NCI-H1417 treated with DMSO at 0.1 percent for 48 hours (cell line): ENCODE measurements at places on chromosomes 5 and 9.

DNA sequence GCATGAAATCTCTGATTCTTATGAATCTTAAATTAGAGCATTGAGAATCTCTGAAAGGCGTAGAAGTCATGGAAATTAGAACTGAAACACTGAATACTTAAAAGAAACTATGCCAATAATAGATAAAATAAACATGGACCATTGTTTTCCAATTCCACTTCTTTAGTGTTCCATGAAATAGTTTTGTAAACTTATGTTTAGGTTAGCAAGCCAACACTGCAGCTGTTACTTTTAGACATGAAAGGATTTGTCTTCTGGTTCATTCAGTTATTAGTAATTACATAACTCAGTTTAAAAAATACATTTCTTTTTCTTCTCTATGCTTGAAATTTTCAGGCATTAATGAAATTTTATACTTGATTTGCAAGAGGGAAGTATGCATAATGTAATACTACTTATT is 733.4 kb upstream of the NUDT12 start:
- DNase-seq = no peak

DNA sequence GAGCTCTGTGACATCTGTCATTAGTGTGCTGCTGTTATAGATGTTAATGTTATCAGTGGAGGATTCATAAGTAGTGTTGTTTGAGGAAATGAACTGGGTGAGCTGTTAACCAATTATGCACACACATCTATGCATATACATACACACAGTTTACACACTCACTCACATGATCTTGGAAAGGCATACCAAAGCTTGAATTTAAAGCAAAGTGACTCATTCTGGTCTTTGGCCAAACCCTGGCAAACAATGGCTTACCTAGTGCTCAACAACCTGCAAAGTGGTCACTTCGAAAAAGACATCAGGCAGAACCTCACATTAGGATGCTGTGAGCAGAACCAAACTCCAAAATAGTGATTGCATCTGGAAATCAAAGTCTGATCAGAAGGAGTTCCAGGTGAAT is 1037.3 kb upstream of the CDH6 start:
- DNase-seq = no peak

DNA sequence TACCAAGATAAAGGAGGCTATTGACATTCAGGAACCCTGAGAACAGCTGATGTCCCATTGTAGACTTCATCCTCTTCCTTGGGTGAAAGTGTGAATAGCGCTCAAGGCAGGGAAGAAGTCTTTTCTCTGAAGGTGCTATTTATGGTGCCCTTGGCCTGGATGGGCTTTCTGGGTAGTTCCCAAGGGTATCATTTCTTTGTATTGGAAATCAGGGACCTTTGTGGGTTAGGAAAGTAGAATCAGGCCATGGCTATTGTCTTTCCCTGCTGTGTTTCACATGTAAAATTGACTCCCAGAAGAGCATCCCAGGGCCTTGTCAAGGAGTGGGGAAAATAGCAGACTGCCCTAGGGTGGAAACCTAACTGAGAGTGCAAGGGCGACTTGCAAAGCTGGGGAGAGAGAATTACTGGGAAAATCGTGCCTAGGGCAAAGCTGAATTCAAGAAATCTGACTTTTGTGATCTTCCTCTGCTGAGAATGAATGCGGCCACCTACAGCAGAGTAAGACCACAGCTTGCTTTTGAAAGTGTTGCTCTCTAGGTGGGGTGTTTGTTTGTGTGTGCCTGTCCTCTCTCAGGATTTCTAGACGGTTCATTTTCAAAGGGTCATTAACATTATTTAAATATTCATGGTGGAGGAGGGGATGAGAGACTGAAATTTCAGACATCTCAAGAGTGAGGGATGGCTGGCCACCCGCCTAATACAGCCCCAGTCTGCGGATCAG is 160.6 kb downstream of the C9orf152 start:
- no peak for DNase-seq

DNA sequence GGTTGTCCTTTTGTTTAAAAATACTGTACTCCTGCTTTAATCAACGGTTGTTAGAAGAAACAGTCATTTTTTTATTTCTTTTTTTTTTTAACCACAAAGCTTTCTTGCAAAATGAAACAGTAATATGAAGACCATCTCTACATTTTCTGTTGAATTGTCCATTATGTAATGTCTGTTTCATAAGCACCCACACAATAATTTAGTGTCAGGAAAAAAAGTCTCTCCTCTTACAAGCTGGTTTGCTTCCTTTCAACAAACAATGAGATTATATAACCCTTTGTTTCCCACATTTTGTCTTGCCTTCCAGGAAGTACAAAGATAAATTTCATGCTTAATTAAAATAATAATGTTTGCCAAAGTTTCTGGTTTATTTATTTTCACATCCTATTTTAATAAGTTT is 16.7 kb downstream of the CTNNAL1 start:
- no peak for DNase-seq

DNA sequence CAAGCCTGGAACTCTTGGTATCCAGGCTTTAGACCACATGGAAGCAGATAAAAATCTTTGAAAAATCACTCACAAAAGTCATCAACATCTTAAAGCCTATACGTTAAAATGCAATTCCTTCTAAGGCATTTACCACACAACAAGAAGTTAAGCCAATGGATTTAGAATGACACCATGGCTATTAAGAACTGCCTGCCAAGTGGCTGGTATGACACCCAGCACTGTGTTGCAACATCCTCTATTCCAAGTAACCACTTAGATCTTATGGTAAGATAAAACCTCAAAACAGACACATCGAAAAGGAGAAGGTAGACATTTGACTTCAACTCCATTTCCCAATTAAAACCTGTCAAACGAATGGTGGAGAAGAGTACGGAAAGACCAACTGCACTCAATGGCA is 344.2 kb upstream of the SLC30A5 start:
- no peak for DNase-seq

DNA sequence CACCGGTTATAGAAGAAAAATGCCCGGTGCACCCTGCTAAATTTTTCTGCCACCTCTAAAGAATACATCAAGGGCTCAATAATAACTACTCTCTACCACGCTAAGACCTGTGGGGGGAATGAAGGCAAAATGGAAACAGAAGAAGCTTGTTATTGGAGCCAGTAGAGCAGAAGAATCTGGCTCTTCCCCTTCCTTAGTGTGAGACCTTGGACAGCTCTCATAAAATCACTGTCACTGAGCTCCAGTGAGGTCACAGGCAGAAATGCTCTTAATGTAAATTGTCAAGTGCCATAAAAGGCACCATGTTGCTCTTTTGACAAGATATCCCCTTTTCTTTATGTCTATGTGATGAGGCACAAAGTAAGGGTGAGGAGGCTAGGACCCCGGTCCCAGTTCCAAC is 74.4 kb downstream of the ASTN2 start:
- DNase-seq = no peak

DNA sequence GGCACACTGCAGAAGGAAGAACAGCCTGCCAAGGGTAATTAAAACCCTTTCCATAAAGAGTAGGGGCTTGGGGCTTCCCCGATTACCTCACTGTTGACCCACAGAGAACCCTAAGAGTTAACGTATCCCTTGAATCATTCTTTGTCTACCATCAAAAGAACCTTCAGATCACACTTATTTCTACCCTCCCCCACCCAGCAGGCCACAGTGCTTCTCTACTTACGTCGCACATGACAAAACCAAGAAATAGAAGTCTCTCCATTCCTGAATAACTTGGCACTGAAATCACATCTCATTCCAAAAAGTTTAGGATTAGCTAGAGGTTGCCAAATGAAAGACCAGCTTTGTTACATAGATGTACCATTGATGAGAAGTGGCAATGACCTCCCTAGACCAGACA is 268.7 kb upstream of the GAS1 start:
- DNase-seq = no peak

GRCh38 chr9:13933268-13933656 is 380.7 kb downstream of the NFIB start:
- DNase-seq = no peak

GRCh38 chr9:80233102-80233843 is 661.5 kb downstream of the TLE4 start:
- DNase-seq = no peak

GRCh38 chr5:126445502-126446174 is 22.4 kb downstream of the GRAMD2B start:
- DNase-seq = no peak

DNA sequence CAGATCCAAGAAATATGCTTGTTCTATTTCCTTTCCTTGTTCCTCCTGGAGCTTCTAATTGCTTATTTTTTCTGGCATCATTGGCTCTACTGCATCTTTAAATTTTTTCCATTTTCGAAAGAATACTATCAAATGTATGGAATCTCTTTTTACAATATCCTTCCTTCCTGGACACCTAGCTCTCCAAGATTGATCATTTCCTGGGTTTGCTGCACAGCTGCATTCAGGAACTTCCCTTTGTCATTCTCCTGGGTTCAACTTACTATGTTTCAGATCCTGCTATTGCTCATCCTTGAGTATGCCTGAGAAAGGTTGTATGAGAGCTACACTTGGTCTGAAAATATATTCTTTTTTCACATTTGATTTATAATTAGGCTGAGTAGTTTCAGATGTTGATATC is 73.7 kb upstream of the ERCC6L2 start:
- no peak for DNase-seq

- no peak for DNase-seq
These were observed 28.1 kb downstream of the NDUFA8 start for GRCh38 chr9:122131401-122132001.

DNA sequence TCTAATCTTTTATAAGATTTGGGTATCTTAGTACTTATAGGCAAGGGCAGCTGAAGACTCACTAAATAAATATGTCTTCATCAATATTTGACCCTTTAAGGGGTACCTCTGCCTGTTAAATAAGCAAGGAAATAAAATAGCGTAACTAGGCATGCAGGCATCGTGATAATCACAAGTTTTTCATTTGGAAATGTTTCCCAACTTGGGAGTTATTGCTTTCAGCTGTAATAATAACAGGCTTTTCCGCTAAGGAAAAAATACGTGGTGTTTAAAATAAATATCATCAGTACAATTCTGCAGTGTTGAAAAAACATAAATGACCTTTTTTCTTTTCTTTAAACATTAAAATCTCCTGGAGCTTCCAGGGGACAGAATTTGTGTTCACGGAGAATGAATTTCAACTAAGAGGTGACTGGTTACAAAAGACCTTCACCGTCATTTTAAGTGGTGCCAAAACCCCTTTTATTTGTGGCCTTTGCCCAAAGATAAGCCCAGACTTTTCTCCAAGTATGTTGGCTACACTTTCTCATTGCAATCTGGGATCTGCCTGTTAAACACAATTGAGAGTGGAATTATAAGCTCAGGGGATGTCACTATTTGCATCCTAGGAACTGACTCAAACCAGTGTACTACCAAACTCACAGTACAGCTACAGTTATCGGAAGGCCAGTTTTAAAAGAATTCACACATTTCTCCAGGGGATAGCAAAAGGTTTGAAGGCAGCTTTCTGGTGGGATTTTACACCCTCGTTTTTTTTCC is 218.6 kb downstream of the FBXL7 start:
- no peak for DNase-seq

DNA sequence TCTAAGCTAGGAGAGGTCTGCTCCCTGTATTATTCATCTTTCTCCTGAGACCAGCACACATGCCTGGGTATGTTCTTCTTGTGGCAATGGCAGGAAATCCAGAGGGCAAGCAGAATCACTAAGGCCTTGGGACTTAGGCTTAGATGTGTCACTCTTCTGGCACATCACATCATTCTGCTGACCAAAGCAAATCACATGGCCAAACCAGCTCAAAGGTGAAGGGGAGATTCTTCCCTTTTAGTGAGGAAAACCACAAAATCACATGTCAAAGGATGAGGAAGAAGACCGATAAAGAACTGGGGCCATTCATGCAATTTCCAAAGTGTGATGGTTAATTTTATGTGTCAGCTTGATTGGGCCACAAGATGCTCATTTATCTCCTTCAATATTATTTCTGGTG is 5.7 kb upstream of the AGGF1 start:
- DNase-seq = no peak

- DNase-seq = no peak
These were observed 17.4 kb upstream of the CD180 start for GRCh38 chr5:67214036-67214435.
